ENCODE measurements at places on chromosomes 7 and 10.
A peak's percentile ranks its signal among the peaks of the same experiment; 100 is the strongest.

DNA sequence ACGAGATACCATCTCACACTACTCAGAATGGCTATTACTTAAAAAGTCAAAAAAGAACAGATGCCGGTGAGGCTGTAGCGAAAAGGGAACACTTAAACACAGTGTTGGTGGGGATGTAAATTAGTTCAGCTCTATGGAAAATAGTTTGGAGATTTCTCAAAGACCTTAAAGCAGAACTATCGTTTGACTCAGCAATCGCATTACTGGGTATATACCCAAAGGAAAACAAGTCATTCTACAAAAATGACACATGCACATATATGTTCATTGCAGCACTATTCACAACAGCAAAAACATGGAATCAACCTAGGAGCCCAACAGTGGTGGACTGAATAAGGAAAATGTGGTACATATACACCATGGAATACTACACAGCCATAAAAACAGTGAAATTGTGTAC lies 56.9 kb downstream of the SAMD9 start:
- H3K27me3 ChIP-seq, result peaks cover 13% of the 10 kb centered on the region
- no peaks in the 10 kb centered on the region for H3K4me1 ChIP-seq
- H3K4me3 ChIP-seq, result no peak overlapping the region

DNA sequence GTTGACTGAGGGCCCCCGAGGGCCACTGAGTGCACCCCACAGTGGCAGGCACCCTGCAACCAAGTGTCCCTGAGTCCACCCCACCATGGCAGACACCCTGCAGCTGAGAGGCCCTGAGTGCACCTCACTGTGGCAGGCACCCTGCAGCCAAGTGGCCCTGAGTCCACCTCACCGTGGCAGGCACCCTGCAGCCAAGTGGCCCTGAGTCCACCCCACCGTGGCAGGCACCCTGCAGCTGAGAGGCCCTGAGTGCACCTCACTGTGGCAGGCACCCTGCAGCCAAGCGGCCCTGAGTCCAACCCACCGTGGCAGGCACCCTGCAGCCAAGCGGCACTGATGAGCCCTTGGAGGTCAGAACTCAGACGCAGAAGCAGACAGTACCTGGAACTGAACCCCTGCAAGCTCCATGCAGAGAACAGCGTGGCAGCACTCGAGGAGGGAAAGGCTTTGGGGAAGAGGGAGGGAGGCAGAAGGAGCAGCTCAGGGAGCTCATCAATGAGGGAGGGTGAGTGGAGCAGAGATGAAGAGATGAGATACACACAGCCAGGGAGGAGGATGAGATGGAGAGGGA lies 156.5 kb downstream of the WDR37 start:
- H3K4me3 ChIP-seq, result no peak overlapping the region
- peaks cover 4% of the 10 kb centered on the region for H3K36me3 ChIP-seq
- H3K27ac ChIP-seq, result no peak overlapping the region
- DNase-seq, result no peak
- peaks cover 12% of the 10 kb centered on the region for H3K4me1 ChIP-seq

GRCh38 chr7:101772508-101773211 lies 44.8 kb upstream of the CUX1 start:
- no peak overlapping the region for H3K4me3 ChIP-seq
- H3K27me3 ChIP-seq, result peaks cover 60% of the 10 kb centered on the region
- no peak overlapping the region for H3K27ac ChIP-seq
- H3K36me3 ChIP-seq, result peaks cover 3% of the 10 kb centered on the region
- DNase-seq, result no peak

GRCh38 chr10:109689785-109690184 lies 233.5 kb downstream of the XPNPEP1 start:
- no peaks in the 10 kb centered on the region for H3K27me3 ChIP-seq
- H3K27ac ChIP-seq, result no peak overlapping the region
- DNase-seq, result no peak
- no peaks in the 10 kb centered on the region for H3K4me1 ChIP-seq
- no peak overlapping the region for H3K4me3 ChIP-seq

DNA sequence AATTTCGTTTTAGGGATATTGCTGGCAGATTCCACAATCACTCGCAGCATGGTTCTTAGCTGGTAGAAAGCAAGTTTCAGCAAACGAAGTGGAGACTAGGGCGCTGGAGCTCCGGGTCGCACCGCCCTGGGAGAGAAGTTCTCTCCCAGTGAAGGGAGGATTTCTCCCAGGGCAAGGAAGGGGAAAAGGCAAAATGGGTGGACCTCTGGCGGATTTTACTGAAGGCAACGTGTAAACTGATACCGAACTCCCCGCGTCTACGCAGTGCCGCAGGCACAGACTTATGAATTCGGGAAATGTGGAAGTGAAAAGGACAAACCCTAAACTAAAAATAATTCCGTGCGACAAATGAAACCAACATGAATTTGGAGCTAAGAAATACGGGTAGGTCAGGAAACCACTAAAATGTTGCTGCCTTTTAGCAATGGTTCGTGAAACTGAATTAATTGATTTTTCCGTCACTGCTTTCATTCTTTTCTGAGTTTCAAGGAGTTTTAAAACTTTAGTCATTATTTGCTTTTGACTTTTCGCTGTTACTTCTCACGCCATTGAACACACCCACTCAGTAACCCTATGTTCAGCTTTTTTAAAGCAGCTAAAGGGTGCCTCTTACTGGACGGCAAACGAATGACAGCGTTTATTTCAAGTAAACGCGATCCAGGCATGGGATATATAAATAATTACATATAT lies at the start of gene MYOF:
Gene MYOF (minus strand): TSS at position 190 of the 690 bp plus-strand sequence. CDS start 140 bp downstream, at position 50.
- peaks cover 10% of the 10 kb centered on the region for H3K4me1 ChIP-seq
- H3K27ac ChIP-seq, result no peak within 1 kb of the TSS
- DNase-seq, result no peak

GRCh38 chr10:114167985-114168384 lies 6.0 kb downstream of the CCDC186 start:
- DNase-seq, result no peak
- H3K27ac ChIP-seq, result no peak overlapping the region
- H3K27me3 ChIP-seq, result no peaks in the 10 kb centered on the region

- DNase-seq, result no peak
- no peaks in the 10 kb centered on the region for H3K4me1 ChIP-seq
- peaks cover 6% of the 10 kb centered on the region for H3K36me3 ChIP-seq
- no peak overlapping the region for H3K4me3 ChIP-seq
- no peak overlapping the region for H3K27ac ChIP-seq
These were observed 179.5 kb upstream of the LRGUK start for GRCh38 chr7:133947458-133948254.

GRCh38 chr10:10903620-10904019 lies 114.1 kb upstream of the CELF2 start:
- no peak overlapping the region for H3K4me3 ChIP-seq
- no peak overlapping the region for H3K27ac ChIP-seq
- no peaks in the 10 kb centered on the region for H3K4me1 ChIP-seq
- DNase-seq, result no peak
- peaks cover 13% of the 10 kb centered on the region for H3K27me3 ChIP-seq

GRCh38 chr7:16627236-16627635 lies 18.3 kb downstream of the ANKMY2 start:
- H3K4me1 ChIP-seq, result peaks cover 5% of the 10 kb centered on the region
- no peak for DNase-seq
- H3K27ac ChIP-seq, result no peak overlapping the region
- H3K27me3 ChIP-seq, result no peaks in the 10 kb centered on the region
- H3K4me3 ChIP-seq, result no peak overlapping the region
- peaks cover 15% of the 10 kb centered on the region for H3K36me3 ChIP-seq

- peaks cover 71% of the 10 kb centered on the region for H3K27me3 ChIP-seq
- no peaks in the 10 kb centered on the region for H3K36me3 ChIP-seq
- H3K4me1 ChIP-seq, result peaks cover 1% of the 10 kb centered on the region
- no peak overlapping the region for H3K4me3 ChIP-seq
- DNase-seq, result no peak
These were observed 7.8 kb downstream of the HTRA1 start for GRCh38 chr10:122468926-122469781.

DNA sequence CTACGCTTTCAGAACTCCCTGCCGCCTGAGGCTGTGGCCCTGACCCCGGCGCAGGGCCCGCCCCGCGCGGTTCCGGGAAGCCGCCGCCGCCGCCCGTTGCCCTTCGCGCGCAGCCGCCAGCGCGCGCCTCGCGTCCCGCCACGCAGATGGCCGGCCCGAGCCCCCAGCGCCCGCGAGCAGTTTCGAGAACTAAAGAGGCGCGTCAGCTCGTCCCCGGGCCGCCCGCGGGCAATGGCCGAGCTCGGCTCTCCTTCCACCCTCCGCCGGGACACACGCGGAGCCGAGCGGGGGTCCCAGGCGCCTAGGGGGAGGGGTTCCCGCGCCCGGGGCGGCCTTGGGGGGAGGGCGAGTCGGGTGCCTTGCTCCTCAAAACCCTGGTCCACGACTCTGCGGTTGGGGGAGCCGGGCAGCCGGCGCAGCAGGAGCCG lies 1.8 kb downstream of the HNRNPF start:
- peak overlapping the region; percentile 99 for H3K27ac ChIP-seq
- no peaks in the 10 kb centered on the region for H3K27me3 ChIP-seq
- H3K36me3 ChIP-seq, result peaks cover 51% of the 10 kb centered on the region
- H3K4me3 ChIP-seq, result peak overlapping the region; percentile 93
- H3K4me1 ChIP-seq, result peaks cover 49% of the 10 kb centered on the region
- DNase-seq, result peak; percentile 35

- no peak overlapping the region for H3K27ac ChIP-seq
- no peaks in the 10 kb centered on the region for H3K27me3 ChIP-seq
- no peak overlapping the region for H3K4me3 ChIP-seq
- no peaks in the 10 kb centered on the region for H3K36me3 ChIP-seq
- no peaks in the 10 kb centered on the region for H3K4me1 ChIP-seq
These were observed 203.9 kb upstream of the CHRM2 start for GRCh38 chr7:136664537-136664936.

- no peaks in the 10 kb centered on the region for H3K27me3 ChIP-seq
- DNase-seq, result no peak
These were observed 206.9 kb downstream of the EBF3 start for GRCh38 chr10:129756912-129757901.

DNA sequence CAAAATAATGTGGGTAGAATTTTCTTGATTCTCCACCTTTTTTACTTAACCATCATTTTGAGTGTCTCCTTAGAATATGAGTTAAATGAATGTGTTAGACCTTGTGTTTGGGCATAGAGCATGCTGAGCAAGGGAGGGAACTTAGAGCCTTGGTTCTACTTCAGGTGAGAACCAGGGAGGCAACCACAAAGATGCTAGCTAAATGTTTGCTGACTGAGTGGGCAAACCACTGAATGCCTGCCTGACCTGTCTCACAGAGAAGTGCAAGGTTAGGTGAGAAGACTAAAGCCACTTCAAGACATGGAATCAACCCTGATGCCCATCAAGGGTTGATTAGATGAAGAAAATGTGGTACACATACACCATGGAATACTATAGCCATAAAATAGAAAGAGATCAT lies 242.6 kb upstream of the ZNF32 start:
- no peaks in the 10 kb centered on the region for H3K4me1 ChIP-seq
- no peak for DNase-seq
- no peak overlapping the region for H3K4me3 ChIP-seq

GRCh38 chr7:20217193-20217948 lies at the start of gene MACC1:
MACC1 (minus strand) TSS chr7:20217384; CDS start chr7:20161862, 55,522 bp downstream.
- peaks cover 3% of the 10 kb centered on the region for H3K36me3 ChIP-seq
- H3K4me1 ChIP-seq, result no peaks in the 10 kb centered on the region
- no peaks in the 10 kb centered on the region for H3K27me3 ChIP-seq
- H3K27ac ChIP-seq, result peak within 1 kb of the TSS; percentile 7
- H3K4me3 ChIP-seq, result peak within 1 kb of the TSS; percentile 33

- no peaks in the 10 kb centered on the region for H3K27me3 ChIP-seq
- no peak overlapping the region for H3K27ac ChIP-seq
- no peaks in the 10 kb centered on the region for H3K36me3 ChIP-seq
These were observed 220.1 kb downstream of the PPP1R3A start for GRCh38 chr7:113698556-113699220.

DNA sequence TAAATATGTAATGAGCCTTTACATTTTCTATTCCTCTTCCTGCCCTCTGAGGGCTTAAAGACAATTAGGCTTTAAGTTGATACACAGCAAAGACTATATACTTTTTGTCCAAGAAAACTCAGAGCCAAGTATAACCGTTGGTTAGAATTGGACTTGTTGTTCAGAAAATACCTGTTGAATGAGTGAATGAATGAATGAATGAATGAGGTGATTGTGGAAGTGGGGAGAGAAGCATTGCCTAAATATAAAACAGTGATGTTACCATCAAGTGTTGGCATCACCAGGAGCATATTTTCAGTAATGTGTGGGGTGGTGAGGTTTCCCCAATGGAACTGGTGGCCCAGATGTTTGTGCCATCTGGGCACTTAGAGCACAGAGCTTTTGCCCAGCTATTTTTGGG lies 106.9 kb downstream of the AOAH start:
- no peak overlapping the region for H3K4me3 ChIP-seq
- DNase-seq, result no peak
- peaks cover 9% of the 10 kb centered on the region for H3K4me1 ChIP-seq
- no peak overlapping the region for H3K27ac ChIP-seq
- H3K27me3 ChIP-seq, result no peaks in the 10 kb centered on the region
- peaks cover 83% of the 10 kb centered on the region for H3K36me3 ChIP-seq

GRCh38 chr7:95553939-95554338 lies 42.4 kb downstream of the PDK4 start:
- no peak overlapping the region for H3K4me3 ChIP-seq
- no peak for DNase-seq
- no peaks in the 10 kb centered on the region for H3K4me1 ChIP-seq
- H3K27ac ChIP-seq, result no peak overlapping the region

- no peaks in the 10 kb centered on the region for H3K27me3 ChIP-seq
- peak overlapping the region; percentile 99 for H3K27ac ChIP-seq
- peaks cover 31% of the 10 kb centered on the region for H3K36me3 ChIP-seq
- H3K4me1 ChIP-seq, result peaks cover 62% of the 10 kb centered on the region
These were observed 830 bp downstream of the RAB18 start for GRCh38 chr10:27504808-27505460.

DNA sequence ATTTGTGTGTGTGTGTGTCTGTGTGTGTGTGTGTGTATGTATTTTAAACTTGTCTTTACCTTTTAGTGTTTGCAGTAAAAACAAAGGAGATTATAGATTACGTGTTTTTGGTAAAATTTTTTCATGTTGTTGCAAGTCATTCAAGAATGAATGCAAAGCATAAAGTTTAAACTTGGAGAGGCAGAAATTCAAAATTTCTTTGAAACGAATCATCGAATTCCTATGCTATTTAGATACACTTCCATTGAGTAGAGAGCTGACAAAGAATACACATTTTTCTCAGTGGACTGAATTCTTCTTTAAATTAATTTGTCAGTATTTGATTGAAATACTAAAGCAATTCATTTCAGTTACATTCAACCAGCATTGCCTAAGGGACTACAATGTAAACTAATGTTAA lies 66.0 kb upstream of the HDAC9 start:
- no peak for DNase-seq
- H3K4me1 ChIP-seq, result no peaks in the 10 kb centered on the region
- H3K27me3 ChIP-seq, result no peaks in the 10 kb centered on the region

- no peaks in the 10 kb centered on the region for H3K36me3 ChIP-seq
- no peak overlapping the region for H3K4me3 ChIP-seq
- no peaks in the 10 kb centered on the region for H3K4me1 ChIP-seq
- H3K27me3 ChIP-seq, result no peaks in the 10 kb centered on the region
- DNase-seq, result no peak
- H3K27ac ChIP-seq, result no peak overlapping the region
These were observed 691.5 kb upstream of the LRRN3 start for GRCh38 chr7:110399421-110399820.

DNA sequence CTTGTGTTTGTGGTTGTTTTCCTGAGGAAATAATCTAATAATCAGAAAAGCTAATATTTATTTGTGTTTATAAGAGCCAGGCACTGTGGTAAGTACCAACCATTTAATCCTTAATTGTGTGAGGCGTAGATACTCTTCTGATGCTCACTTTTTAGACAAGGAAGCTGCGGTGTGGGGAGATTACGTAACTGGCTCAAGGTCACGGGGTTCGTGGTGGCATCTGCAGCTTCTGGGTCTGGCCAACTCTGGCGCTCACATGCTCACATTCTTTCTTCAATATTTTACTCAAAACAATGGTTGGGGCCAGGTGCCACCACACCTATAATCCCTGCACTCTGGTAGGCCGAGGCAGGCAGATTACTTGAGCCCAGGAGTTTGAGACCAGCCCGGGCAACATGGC lies 77.6 kb downstream of the RALA start:
- DNase-seq, result no peak
- H3K36me3 ChIP-seq, result peaks cover 26% of the 10 kb centered on the region
- no peak overlapping the region for H3K4me3 ChIP-seq
- no peaks in the 10 kb centered on the region for H3K27me3 ChIP-seq
- no peaks in the 10 kb centered on the region for H3K4me1 ChIP-seq
- no peak overlapping the region for H3K27ac ChIP-seq

All from central memory CD8-positive, alpha-beta T cell (primary cell).